ENCODE measurements at places on chromosomes 11 and 22.

DNA sequence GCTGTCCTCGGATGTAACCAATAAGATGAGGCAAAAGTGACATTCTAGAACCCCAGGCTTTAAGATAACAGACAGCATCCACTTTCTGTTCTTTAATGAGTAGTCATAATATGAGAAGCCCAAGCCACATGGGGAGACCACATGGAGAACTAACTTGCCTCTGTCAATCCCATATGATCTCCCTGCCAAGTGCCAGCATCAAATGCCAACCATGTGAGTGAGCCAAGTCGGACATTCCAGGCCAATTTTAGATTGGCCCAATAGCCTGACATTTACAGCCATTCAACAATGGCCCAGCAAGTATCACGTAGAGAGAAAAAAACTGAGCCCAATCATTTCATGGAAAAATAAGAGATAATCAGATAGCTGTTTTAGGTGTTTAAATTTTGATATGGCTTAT lies 2048.3 kb upstream of the RAG2 start:
- DNase-seq: no peak

DNA sequence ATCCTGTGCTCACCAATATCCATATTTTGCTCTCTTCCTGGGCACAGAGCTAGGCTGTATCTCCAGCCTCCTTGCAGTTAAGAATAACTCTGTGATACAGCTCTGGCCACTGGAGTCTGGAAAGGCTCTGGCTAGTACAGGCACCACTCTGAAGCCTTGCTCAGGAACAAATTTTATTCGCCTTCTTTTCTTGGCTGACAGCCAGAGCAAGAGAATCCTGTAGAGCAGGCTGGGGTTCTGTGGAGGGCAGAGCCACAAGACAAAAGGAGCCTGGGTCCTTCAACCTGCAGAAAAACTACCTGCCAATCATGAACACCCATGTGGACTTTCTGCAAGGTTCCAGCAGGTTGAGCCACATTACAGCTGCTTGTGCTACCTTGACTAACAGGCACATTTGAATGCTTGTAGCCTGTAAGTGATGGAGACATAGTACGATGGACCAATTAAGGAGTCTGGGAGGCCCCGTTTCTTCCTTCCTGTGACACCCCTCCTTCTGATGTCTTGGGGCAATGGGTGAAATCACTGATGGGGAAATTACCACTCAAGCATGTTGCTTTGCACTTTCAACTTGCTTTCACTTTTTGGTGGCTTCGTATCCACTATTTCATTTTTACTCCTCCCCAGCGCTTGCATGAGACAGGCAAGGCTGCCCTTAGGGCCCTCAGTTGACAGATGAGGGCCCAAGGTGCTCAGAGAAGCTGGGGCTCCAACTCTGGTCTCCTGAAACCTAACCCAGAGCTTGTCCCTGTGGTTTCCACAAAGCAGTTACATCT lies 267.2 kb upstream of the SYN3 start:
- no peak for DNase-seq

GRCh38 chr11:120029321-120029720 lies 108.6 kb downstream of the TRIM29 start:
- no peak for DNase-seq

- no peak for DNase-seq
These were observed 10.5 kb downstream of the ZMAT5 start for GRCh38 chr22:29756341-29756740.

- no peak for DNase-seq
These were observed 11.1 kb upstream of the OR56B4 start for GRCh38 chr11:6096417-6096816.

GRCh38 chr11:14905104-14906033 lies 13.3 kb upstream of the CYP2R1 start:
- peak; percentile 91 for DNase-seq

DNA sequence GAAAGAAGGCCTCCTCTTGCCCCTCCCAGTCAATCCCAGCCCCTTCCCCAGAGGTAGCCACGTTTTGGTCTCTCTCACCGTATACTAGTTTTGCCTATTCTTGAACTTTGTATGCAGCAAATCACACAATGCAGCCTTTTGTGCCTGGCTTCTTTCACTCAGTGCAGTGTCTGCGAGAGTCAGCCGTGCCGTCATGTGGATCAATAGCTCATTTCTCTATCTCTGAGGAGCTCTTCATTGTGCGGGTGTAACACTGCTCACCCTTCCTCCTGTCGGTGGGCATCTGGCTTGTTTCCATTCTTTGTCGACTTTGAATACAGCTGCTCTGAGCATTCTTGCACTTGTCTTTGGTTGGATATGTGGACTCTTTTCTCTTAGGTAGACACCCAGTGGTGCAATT lies 146.5 kb downstream of the CACNA1I start:
- no peak for DNase-seq

- DNase-seq: peak; percentile 88
These were observed at the start of gene ZNRF3 for GRCh38 chr22:28882878-28883656. Gene ZNRF3, plus strand, starts transcription at chr22:28883572. Its CDS starts 195 bp downstream, at chr22:28883767.

GRCh38 chr11:110527146-110527545 lies 97.4 kb downstream of the FDX1 start:
- DNase-seq: no peak

DNA sequence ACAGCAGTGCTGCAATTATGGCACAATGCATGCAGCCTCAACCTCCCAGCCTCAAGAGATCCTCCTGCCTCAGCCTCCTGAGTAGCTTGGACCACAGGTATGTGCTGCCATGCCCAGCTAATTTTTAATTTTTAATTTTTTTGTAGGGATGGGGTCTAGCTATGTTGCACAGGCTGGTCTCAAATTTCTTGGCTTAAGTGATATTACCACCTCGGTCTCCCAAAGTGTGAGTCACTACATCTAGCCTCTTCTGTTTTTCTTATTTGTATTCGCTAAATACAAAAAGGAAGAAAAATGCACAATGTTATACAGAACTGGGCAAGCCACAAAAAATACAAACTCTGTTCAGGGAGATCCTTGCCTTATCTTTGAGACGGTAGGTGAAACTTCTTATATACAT lies 62.1 kb downstream of the DDI1 start:
- DNase-seq: no peak

Data from WTC11 (cell line).